ENCODE measurements at places on chromosomes 12 and 14.

GRCh38 chr14:70114621-70115156 is 74.1 kb downstream of the SLC8A3 start:
- no peak overlapping the region for H3K4me3 ChIP-seq
- H3K4me1 ChIP-seq: no peaks in the 10 kb centered on the region
- DNase-seq: no peak
- H3K27me3 ChIP-seq: peaks cover 14% of the 10 kb centered on the region
- H3K36me3 ChIP-seq: no peaks in the 10 kb centered on the region

DNA sequence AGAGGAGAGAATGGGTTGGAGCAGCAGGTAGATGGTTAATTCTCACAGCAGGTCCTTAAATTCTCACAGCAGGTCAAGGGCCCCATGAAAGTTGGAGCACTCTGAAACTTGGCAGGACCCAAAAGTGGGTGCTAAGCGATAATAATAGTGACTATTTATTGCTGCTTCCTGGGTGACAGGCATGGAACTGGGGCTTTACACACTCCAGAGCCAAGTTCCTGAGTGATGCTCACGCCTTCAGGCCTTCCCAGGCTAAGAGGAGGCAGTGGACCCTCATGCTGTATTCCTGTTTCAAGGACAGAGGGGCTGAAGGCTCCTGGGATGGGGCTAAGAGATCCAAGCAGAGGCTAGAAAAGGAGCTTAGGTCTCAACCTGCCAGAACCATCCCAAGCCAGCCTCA is 180.9 kb upstream of the VASH1 start:
- no peak overlapping the region for H3K27ac ChIP-seq
- H3K4me3 ChIP-seq: no peak overlapping the region
- DNase-seq: no peak
- H3K36me3 ChIP-seq: no peaks in the 10 kb centered on the region
- H3K4me1 ChIP-seq: no peaks in the 10 kb centered on the region

- H3K4me1 ChIP-seq: no peaks in the 10 kb centered on the region
- DNase-seq: no peak
- no peaks in the 10 kb centered on the region for H3K27me3 ChIP-seq
- no peak overlapping the region for H3K27ac ChIP-seq
- no peaks in the 10 kb centered on the region for H3K36me3 ChIP-seq
- H3K4me3 ChIP-seq: no peak overlapping the region
Measured at GRCh38 chr12:119363037-119363436, 28.5 kb downstream of the CCDC60 start.

DNA sequence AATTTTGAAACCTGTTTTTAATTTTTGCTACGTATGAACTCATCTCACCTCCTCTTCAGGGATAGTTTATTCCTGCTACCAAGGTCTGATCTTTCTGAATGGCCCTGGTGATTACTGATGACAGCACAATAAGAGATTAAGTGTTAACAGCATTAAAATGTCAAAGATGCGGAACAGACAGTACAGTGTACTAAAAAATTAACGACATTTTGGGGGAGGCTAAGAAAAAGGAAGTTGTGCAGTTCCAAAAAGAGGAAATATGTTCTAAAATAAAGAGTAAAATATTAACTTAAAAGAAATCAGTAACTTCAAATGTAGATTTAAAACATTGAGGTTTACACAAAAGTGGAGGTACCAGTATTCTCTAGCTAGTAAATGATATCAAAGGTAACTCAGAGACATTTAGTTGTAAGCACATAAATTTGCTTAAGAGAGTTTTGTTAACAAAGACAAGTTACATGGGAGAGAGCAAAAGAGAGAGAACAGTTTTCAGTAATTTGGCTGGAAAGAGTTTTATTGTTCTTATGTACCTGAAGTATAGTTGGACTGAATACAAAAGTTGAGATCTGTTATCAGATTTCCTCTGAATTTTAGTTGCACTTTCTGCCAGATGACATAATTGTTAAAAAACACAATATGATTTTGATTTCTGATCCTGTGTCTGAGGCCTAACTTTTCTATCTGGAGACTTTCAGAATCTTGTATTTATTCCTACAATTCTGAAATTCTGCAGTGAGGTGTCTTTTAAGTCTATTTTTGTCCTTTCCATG is 4.2 kb upstream of the CLECL1 start:
- H3K4me3 ChIP-seq: no peak overlapping the region
- H3K27me3 ChIP-seq: peaks cover 3% of the 10 kb centered on the region
- H3K27ac ChIP-seq: no peak overlapping the region
- DNase-seq: no peak

DNA sequence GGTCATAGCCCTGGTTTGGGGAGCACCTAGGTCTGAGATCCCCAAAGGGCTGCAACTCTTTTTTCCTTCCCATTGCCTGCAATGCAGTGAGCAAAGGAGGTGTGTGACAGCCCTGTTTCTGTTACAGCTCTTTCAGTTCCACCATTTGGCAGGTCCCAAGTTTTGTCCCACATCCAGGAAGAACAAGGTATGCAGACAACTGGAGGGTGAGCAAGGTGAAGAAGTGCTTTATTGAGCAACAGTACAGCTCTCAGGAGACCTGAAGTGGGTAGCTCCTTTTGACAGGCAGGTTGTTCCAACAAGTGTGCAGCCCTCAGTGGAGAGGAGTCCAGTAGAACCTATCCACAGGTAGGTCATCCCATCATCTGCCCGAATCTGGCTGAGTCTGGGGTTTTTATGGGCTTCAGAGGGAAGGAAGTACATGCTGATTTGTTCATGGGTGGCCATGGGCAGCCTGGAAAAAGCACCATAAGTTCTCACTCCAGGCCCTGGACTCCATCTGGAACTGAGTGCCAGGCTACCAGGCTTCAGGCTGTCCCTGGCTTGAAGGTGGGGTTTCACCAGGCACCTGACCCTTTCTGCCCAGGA is 62.8 kb upstream of the NAV3 start:
- no peak overlapping the region for H3K27ac ChIP-seq
- DNase-seq: no peak
- no peaks in the 10 kb centered on the region for H3K36me3 ChIP-seq
- no peak overlapping the region for H3K4me3 ChIP-seq
- H3K27me3 ChIP-seq: no peaks in the 10 kb centered on the region

DNA sequence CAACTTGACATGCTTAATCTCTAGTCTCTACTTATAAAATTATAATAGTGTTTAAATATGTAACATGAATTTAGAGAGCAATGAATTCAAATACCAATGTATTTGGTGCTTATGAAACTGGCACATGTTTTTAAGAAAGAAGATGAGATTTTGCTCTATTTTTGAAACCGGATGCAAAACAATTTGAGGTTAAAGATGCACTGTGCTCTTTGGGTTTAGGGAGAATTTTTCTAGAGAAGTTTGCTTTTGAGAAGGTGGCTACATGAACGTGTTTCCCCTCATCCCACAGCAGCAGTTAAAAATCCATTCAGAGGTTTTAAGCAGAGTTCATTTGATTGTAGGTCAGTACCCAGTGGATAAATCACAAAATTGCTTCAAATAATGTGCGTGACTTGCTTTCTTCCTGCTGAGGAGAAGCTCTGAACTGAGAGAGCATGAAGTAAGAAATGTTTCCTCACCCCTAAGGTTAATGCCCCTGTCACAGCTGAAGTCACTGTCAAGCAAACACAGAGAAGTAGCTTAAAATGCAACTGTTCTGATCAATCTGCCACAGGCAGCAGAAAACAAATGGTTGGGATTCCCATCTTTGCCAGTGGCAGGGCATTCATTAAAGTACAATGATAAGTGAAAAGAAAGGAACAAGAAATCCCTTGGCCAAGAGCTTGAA is 241.9 kb upstream of the SYT1 start:
- H3K4me1 ChIP-seq: no peaks in the 10 kb centered on the region
- H3K36me3 ChIP-seq: no peaks in the 10 kb centered on the region
- H3K27me3 ChIP-seq: no peaks in the 10 kb centered on the region
- no peak for DNase-seq

GRCh38 chr12:48512855-48513254 is 12.6 kb upstream of the OR8S1 start:
- H3K27me3 ChIP-seq: no peaks in the 10 kb centered on the region
- no peak overlapping the region for H3K4me3 ChIP-seq
- H3K36me3 ChIP-seq: no peaks in the 10 kb centered on the region
- H3K4me1 ChIP-seq: no peaks in the 10 kb centered on the region

All from tibial artery (tissue), 4 donors.